ENCODE measurements at places on chromosomes 2 and 18. TPM values are rescaled to one million over a fixed set of nuclear protein-coding genes. Genes with fewer than 3 reads are reported as not detected.

- H3K27ac ChIP-seq, result no peak overlapping the region
- H3K27me3 ChIP-seq, result no peaks in the 10 kb centered on the region
- H3K4me1 ChIP-seq, result no peaks in the 10 kb centered on the region
- DNase-seq, result no peak
- H3K36me3 ChIP-seq, result no peaks in the 10 kb centered on the region
- H3K4me3 ChIP-seq, result no peak overlapping the region
These were observed 97.6 kb downstream of the KLHL29 start for GRCh38 chr2:23482607-23483006.

TUBA3E gene
- polyA plus RNA-seq, result not detected

GRCh38 chr2:110869472-110870446 is 137.4 kb downstream of the ACOXL start:
- DNase-seq, result no peak
- H3K4me1 ChIP-seq, result peaks cover 10% of the 10 kb centered on the region
- H3K4me3 ChIP-seq, result no peak overlapping the region

DNA sequence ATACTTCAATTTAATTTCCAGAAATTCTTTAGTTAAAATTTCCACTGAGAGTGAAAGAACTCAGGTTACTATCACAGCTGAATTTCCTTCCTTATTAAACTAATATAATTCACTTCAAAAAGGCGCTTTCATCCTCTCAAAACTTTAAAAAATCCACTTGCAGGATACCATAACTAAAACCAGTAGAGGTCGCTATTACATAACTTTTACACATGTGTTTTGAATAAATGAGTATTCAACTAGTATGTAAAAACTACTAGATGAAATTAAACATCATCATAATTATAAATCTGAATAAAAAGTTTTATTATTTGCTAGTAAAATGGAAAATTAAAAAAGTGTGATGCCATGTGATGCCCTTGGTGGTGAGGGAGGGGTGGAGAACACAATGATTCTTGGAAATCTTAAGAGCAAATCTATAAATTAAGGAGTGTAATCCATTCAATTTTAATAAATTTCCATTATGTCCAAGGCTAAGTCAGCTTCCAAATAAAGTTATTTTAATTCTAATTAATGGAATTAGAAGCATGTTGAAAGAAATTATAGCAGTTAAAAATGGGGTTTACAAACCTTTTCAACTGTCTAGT is 61.4 kb downstream of the SOS1 start:
- DNase-seq, result peak; percentile 48
- no peak overlapping the region for H3K27ac ChIP-seq
- no peak overlapping the region for H3K4me3 ChIP-seq
- H3K36me3 ChIP-seq, result peaks cover 12% of the 10 kb centered on the region
- no peaks in the 10 kb centered on the region for H3K27me3 ChIP-seq
- H3K4me1 ChIP-seq, result no peaks in the 10 kb centered on the region

- no peak overlapping the region for H3K27ac ChIP-seq
- DNase-seq, result no peak
- no peaks in the 10 kb centered on the region for H3K27me3 ChIP-seq
- H3K4me3 ChIP-seq, result no peak overlapping the region
- H3K36me3 ChIP-seq, result no peaks in the 10 kb centered on the region
- no peaks in the 10 kb centered on the region for H3K4me1 ChIP-seq
These were observed 838.7 kb downstream of the RNF144A start for GRCh38 chr2:7755879-7756278.

TMEM247 gene
- polyA plus RNA-seq, result not detected

DNA sequence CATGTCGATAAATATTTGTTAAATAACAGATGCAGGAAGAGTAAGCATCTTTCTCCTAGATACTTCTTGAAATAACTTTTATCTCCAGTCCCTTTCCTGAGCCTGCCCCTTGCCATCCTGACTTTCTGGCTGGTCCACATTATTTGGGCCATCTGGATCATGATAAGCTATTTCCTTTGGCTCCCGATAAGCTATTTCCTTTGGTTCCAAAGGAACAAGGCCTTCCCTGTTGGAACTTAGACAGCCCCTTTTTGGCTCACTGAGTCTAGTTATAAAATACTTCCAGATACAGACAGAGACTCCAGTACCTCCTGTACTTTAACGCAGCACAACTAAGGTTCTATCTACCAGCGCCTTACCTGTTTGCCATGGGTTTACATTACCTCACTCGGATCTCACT is 205.3 kb upstream of the CCDC150 start:
- no peaks in the 10 kb centered on the region for H3K4me1 ChIP-seq
- DNase-seq, result no peak
- H3K27me3 ChIP-seq, result no peaks in the 10 kb centered on the region
- H3K36me3 ChIP-seq, result no peaks in the 10 kb centered on the region
- no peak overlapping the region for H3K27ac ChIP-seq
- no peak overlapping the region for H3K4me3 ChIP-seq

FAM117B gene
- polyA plus RNA-seq, result 8.0 TPM

DNA sequence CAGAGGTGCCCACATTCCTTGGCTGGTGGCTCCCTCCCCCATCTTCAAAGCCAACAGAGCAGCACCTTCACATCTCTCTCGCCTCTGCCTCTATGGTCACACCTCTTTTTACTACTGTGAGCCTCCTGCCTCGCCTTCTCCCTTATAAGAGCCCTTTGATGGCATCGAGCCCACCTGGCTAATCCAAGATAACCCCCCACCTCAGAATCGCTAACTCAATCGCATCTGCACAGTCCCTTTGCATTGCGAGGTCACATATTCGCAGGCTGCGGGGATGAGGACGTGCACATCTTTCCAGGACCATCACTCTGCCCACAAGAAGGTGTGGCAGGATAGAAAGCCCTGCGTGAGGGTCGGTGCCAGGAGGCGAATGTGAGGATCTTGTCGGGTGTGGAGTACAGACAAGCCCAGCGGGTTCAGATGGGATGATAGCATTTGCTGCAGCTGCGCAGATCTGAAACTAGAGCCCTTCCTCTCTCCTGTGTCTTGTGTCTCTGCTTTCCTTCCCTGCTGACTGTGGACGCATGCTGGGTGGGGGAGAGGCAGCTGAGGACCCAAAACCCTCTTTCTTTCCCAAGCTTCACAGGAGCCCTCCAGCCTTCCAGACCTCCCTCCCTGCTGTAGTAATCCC is 148.3 kb upstream of the HDAC4 start:
- H3K4me3 ChIP-seq, result no peak overlapping the region
- no peaks in the 10 kb centered on the region for H3K36me3 ChIP-seq
- peaks cover 27% of the 10 kb centered on the region for H3K4me1 ChIP-seq

DNA sequence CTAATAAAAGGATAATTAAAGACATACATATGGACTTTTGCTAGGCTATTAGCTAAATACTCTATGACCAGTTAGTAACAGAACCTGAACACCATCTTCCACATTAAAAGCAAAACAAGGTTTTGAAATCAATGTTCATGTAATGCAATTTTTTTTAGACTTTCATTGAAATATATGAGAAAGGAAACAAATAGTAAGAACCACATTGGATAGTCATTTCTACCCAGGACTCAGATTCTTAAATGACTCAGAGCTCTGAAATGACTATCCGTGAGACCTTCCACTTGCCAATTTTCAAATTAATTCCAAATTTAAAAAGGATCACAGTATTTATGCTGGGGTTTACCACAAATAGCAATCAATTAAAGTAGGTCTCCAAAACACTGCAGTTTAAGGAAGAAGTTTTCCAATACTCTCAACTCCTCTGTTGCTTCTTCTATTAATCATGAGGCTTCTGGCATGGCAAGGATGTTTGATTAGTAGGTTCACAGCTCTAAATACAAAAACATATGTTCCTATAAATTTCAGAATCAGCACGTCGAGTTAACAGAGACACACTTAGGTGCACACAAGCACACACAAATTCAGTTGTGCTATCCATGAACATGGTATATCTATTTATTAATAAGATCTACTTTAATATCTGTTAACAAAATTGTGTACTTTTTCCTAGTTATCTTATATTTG is 841.0 kb downstream of the RNF144A start:
- no peaks in the 10 kb centered on the region for H3K4me1 ChIP-seq
- no peaks in the 10 kb centered on the region for H3K36me3 ChIP-seq
- H3K27ac ChIP-seq, result no peak overlapping the region
- no peaks in the 10 kb centered on the region for H3K27me3 ChIP-seq

DNA sequence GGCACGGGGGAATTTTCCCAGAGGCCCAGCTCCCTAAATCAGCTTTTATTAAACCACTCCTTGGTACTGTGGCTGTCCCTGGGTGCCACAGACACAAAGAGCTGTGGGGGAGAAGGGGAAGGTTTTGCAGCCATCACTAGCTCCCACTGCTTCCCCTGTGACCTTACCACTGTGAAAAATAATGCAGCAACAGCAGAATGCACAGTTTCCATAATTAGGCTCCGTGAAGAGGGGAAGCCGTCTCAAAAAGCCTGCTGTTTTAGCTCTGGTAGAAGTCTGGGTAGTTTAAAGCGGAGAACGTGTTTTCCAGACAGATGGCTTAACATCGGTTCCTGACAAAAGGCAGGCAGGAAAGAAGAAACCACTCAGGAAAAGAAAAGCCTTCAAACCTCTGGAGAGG is 27.5 kb upstream of the CAB39 start:
- no peaks in the 10 kb centered on the region for H3K36me3 ChIP-seq
- no peak overlapping the region for H3K4me3 ChIP-seq
- H3K27me3 ChIP-seq, result no peaks in the 10 kb centered on the region
- H3K27ac ChIP-seq, result no peak overlapping the region
- H3K4me1 ChIP-seq, result no peaks in the 10 kb centered on the region

TMEM182 gene
- 4.8 TPM for polyA plus RNA-seq

GRCh38 chr2:39247512-39248043 is 3.8 kb upstream of the CDKL4 start:
- H3K27ac ChIP-seq, result no peak overlapping the region
- H3K27me3 ChIP-seq, result no peaks in the 10 kb centered on the region
- H3K4me1 ChIP-seq, result peaks cover 3% of the 10 kb centered on the region
- no peak for DNase-seq

- H3K4me3 ChIP-seq, result no peak overlapping the region
- H3K4me1 ChIP-seq, result no peaks in the 10 kb centered on the region
- no peaks in the 10 kb centered on the region for H3K36me3 ChIP-seq
These were observed 14.4 kb downstream of the OTOF start for GRCh38 chr2:26463244-26464192.

KATNAL2 gene
- 0.54 TPM for polyA plus RNA-seq

All from CD8-positive, alpha-beta memory T cell (primary cell).